Parietal lobe (tissue), 2 donors: ENCODE measurements at places on chromosomes 5 and 9. TPM values are rescaled to one million over a fixed set of nuclear protein-coding genes. Genes with fewer than 3 reads are reported as not detected.

Gene IFNA21
- total RNA-seq, result not detected

Gene ORM2
- total RNA-seq, result not detected

Gene PROB1
- 0.94 TPM for total RNA-seq

Gene SKP2
- 21.0 TPM for total RNA-seq

Gene OR1Q1
- not detected for total RNA-seq

Gene GLRA1
- not detected for total RNA-seq

Gene PCDHB12
- total RNA-seq, result 36.9 TPM

Gene TUBB4B
- total RNA-seq, result 88.9 TPM

Gene PCDHGA2
- total RNA-seq, result 11.9 TPM

Gene STPG3
- not detected for total RNA-seq

Gene CTXN3
- total RNA-seq, result 0.63 TPM

Gene REEP2
- total RNA-seq, result 88.3 TPM

Gene TRPM3
- 42.3 TPM for total RNA-seq

Gene TAF1L
- total RNA-seq, result 0.31 TPM

Gene CAMSAP1
- 183 TPM for total RNA-seq

Gene ECM2
- total RNA-seq, result 2.2 TPM
